ENCODE measurements at places on chromosomes 1 and 21. TPM values are rescaled to one million over a fixed set of nuclear protein-coding genes. Genes with fewer than 3 reads are reported as not detected.

- DNase-seq, result no peak
Measured at GRCh38 chr1:231359113-231359512, 21.0 kb downstream of the SPRTN start.

MCOLN3 gene
- 3.1 TPM for total RNA-seq

CR1 gene
- total RNA-seq, result 12.2 TPM

FALEC gene
- total RNA-seq, result not detected

FAM78B gene
- 1.4 TPM for total RNA-seq
